8988T (cell line): ENCODE measurements at places on chromosomes 13 and 19.

GRCh38 chr13:50116430-50116973 is 101.3 kb downstream of the KCNRG start:
- no peak for DNase-seq

- DNase-seq, result no peak
These were observed 7.5 kb upstream of the GJA3 start for GRCh38 chr13:20168396-20168795.

DNA sequence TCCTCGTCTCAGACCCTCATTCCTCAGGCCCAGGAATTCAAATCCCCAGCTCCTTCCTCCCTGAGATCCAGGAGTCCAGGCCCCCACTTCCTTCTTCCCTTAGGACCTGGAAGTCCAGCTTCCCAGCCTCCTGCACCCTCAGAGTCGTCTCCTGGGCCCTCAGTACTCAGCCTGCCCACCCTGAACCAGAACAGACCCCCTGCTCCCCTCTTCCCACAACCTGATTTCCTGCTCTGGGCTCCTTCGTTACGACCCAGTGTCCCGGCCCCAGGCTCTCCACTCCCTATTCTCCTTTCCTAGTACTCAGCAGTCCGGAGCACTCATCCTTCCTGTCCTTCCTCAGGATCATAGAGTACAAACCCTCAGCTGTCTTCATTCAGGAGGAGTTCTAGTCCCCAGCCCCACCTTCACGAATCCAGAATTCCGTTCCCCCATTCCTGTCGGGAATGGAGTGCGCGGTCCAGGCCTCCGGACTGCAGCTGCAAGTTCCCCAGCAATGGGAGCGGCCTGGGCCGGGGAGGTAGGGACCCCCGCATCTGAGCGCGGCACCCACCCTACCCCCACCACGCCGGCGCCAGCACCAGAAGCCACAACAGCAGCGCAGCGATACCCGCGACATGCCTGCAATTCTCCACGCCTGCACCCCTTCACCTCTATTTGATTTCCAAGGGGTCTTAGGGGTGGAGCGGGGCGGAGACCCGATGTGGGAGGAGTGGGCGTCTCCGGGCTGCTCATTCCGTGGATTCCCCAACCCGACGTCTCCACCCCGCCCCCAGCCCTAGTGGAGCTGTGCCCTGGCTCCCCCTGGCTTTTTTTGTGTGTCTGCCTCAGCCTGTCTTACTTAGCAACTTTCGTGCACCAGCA is 12.7 kb downstream of the EGLN2 start:
- DNase-seq, result no peak

DNA sequence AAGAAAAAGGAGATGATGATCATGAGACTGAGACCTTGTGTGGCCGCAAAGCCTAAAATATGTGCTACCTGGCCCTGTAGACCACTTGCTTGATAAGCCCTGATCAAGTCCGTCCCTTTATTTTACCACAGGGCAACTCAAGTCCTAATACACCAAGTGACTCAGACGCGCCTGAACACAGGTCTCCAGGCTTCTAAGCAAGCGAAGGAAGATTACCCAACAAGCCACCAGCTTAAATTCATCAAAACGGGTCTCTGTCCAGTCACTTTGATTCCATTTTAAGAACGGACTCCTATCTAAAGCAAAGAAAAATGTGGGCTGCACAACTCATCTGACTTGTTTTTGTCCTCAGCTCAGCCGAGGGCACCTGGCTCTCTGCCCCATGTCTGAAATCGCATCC is 26.8 kb downstream of the SLC7A1 start:
- DNase-seq, result no peak

DNA sequence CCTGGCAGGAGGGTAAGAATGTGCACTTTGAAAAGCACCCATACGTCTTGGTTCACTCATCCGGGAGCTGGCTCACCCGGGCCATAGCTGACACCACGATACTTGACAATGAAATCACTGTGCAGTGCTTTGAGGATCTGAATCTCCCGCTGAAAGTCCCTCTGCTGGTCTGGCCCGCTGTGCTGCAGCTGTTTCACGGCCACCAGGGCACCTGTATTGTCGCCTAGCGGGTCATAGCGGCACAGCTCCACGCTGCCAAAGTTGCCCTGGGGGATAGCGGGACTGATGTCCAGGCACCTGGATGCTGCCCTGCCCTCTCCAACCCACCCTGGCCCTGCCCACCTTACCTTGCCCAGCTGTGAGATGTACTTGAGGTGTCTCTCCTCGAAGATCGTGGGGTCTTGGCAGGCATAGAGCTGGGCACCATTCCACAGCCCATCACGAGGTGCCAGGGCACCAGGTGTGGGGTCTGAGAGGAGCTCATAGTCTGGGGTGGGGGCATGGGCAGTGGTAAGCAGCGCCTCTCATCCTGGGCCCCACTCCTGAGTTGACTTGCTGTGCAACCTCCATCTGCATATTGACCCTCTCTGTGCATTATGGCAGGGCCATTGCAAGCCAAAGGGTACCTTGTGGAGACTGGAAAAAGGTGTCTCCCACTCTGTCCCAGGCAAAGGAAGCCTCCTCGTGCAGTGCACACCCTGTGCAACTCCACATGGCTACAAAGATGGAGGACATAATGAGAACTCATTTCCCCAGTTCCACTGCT is 11.3 kb upstream of the INSL3 start:
- DNase-seq, result no peak

GRCh38 chr13:100533588-100534041 is 55.0 kb downstream of the GGACT start:
- DNase-seq, result no peak

GRCh38 chr19:1873524-1874473 is 10.4 kb upstream of the KLF16 start:
- DNase-seq, result no peak

- DNase-seq, result no peak
These were observed 27.8 kb upstream of the MIER2 start for GRCh38 chr19:372306-372890.

DNA sequence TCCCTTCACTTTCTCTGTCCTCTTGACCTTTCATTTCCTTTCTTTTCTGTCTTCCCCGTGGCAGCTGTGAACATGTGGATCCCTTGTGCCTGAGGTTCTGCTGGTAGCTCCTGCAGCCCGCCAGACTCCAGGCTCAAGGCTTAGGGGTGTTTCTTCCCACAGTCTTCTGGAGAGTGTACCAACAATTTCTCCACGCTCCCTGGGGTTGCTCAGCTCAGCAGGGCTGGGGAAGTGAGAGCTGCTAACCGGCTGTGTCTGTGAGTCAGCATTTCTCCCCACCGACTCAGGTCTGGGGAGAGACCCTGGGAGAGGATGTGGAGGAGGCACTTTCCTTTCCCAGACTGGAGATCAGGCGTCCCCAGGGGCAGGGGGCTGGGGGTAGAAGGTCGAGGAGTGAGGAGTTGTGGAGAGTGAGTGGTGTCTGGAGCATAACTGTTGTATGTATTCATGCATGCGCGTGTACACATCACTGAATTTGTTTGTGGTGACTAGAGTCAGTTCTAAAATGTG is 193.6 kb downstream of the KCNRG start:
- DNase-seq, result peak; percentile 21

DNA sequence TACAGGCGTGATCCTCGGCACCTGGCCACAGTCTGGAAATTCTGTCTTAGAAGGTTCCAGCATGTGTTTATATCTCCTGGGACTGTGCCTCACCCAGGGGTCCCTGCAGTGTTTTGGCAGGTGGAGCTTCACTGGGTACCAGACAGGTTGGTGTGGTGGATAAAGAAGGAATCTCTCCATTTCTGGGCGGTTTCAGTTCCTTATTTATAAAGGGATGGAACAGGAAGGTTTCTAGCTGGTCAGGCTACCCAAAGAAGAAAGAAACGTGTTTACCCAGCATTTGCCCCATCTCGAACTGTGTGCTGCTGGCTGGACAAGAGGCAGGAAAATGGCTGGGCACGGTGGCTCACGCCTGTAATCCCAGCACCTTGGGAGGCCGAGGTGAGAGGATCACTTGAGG is 9.8 kb downstream of the PNPLA6 start:
- DNase-seq, result no peak

GRCh38 chr13:98975822-98976261 is 2.0 kb downstream of the DOCK9 start:
- no peak for DNase-seq

GRCh38 chr13:48078251-48078656 is 16.6 kb downstream of the MED4 start:
- peak; percentile 15 for DNase-seq

- DNase-seq, result no peak
These were observed 2.5 kb downstream of the PCCA start for GRCh38 chr13:100091391-100091790.

DNA sequence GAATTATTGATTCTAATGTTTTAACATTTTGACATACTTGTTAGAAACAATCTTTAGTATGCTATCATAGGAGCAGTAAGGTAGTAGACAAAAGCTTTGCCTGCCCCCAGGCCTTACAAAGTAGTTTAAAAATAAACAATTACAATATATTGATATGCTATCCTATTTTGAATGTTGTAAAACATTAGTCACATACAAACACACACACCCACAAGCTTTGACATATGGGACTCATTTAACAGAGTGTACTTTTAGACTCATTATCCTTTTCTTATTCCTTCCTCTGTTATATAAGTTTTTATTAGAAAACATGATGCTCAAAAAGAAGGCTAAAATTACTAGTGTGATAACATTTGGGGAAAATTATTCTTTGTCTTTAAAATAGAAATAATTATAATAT is 33.5 kb downstream of the UCHL3 start:
- no peak for DNase-seq

DNA sequence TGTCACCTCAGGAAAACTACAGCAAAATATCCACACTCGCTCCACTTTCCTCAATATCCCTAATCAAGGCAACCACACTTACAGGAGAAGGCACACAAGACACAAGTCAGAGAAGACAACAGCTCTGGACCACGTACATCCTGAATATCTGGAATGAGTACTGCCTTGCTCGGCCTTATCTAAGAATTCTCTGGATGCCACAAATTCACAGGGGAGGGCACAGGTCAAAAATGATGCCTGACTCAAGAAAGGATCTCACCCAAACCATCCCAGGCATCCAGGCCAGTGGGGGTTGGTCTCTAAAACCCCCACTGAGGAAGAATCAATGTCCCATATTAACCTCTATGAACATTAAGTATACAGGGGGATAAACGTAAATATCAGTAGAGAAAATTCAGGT is 29.9 kb downstream of the ATP7B start:
- no peak for DNase-seq

DNA sequence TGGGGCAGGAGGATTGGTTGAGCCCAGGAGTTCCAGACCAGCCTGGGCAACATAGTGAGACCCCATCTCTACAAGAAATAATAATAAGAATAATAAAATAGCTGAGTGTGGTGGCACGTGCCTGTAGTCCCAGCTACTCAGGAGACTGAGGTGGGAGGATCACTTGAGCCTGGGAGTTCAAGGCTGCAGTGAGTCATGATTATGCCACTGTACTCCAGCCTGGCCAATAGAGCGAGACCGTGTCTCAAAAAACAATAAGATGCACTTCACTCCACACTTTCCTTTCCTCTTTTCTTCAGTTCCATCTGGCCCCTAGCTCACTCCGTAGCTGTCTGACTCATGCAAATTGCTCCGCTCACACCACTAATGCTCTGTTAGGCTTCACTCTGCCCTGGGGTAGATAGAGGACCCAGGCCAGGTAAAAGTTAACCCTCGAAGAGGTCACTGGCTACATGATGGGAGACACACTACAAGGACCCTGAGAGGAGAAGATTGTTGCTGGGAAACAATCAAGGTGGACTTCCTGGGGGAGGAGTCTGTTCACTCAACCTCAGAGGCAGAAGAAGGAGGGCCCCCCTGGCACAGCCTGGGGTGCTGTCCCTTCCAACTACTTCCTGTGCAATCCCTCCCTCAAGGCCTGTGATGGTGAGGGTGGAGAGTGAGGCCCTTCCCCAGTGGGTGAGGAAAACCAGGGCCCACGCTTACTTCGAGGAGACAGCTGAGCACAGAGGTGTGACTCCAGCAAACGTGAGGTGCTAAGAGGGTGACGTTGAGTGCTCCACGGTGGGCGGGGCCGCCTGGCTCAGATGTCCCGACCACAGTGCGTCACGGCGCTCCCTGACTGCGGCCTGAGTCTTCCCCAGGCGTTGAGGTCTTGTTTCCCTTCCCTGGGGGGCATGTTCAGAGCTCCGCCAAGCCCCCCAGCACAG is 8.8 kb upstream of the TNFSF9 start:
- no peak for DNase-seq

GRCh38 chr13:30097089-30097488 is 210.3 kb downstream of the KATNAL1 start:
- no peak for DNase-seq
